ENCODE measurements at places on chromosomes 12 and 14.

DNA sequence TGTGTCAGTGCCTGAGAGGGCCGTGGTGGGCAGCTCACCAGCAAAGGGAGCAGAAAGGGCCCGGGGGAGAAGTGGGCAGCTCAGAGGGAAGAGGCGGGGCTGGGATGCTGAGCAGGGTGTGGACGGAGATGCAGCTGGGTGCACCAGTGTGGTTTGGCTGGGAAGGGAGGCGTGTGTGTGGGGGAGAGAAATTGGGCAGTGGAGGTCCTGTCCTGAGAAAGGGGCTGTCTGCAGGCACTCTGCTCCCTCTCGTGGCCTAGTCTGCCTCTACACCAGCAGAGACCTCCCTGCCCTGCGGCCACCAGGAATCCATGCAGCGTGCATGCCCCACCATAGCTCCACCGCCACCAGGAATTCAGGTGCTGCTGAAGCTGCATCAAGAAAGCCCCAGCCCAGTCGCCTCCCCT, 6.4 kb downstream of the TMEM121 start:
- no peak for DNase-seq

- no peak for DNase-seq
Observed at GRCh38 chr14:34501004-34501580, 38.4 kb downstream of the EAPP start.

- DNase-seq: no peak
Observed at GRCh38 chr14:75445236-75445635, 17.4 kb downstream of the JDP2 start.

- no peak for DNase-seq
Observed at GRCh38 chr12:1928439-1929121, 10.1 kb upstream of the CACNA2D4 start.

- no peak for DNase-seq
Observed at GRCh38 chr14:29320286-29320685, 553.7 kb downstream of the FOXG1 start.

DNA sequence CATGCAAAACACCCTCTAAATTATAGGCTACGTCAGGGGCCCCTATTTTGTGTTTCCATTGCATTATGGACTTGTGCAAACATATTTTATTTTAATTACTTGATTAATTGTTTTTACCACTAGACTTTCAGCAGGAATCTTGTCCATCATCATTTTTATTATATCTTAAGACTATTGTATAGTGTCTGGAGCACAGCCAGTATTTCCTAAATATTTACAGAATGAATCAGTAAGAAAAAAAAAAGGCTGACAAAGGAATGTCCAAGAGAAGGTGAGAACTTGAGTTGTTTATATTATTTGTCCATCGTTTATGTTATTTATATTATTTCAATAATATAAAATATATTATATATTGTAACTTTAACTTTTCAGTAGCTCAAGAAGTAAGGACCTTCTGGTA, 664.7 kb downstream of the SLC6A15 start:
- DNase-seq: no peak

DNA sequence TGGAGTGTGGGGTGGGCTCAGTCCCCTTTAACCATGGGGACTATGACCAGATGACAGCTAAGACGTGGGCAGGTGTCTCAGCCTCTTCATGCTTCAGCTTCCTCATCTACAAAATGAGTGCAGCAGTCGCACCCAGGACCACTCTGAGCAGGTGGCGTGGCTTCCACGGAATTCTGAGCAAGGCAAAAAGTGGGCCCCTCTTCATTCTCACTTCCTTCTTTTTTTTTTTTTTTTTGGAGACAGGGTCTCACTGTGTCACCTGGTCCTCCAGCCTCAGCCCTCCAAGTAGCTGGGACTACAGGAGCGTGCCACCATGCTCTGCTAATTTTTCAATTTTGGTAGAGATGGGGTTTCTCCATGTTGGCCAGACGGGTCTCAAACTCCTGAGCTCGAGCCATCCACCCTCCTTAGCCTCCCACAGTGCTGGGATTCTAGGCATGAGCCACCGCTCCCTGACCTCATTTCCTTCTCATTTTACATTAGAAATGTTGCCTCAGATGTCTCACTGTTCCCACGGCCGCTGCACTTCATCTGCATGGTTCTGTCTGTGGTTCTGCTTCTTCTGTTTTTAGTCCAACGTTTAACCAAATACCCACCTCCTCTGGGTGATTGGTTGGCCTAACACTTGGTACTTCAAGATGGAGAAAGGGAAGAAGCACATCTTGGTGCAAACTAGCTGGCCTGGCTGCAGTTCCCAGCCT, 41.3 kb upstream of the BCL7A start:
- DNase-seq: peak; percentile 28

DNA sequence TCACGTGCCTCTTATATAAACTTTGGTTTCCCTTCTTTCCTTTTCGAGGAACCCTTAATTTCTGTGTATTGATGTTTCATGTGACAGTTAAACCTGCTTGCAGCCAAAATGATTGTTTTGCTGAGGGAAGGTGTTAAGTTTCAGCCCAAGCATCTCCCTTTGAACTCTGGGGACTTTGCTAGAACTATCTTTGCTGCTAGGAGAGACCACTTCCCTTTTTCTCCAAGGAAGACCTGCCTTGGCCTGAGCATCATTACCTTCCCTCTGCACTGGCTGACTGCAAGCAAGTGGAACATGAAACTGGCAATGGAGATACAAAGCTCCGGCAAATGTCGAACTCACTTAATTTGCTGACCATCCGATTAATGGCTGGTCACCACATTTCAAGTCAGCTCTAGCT, 192.8 kb downstream of the GRIN2B start:
- no peak for DNase-seq

DNA sequence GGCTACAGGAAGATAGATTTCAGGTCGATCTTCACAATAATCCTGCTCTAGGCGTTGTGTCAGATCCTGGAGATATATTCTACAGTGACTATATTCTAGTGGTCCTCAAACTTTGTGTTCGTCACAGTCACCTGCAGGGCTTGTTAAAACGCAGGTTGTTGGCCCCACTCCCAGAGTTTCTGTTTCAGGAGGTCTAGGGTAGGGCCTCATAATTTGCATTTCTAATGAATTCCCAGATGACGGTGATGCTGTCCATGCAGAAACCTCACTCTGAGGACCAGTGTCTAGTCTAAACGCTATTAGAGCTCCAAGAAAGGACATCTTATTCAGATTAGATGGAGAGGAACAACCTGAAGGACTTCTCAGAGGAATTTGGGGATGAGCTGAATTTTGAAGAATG, 13.2 kb upstream of the SLC6A13 start:
- DNase-seq: no peak

DNA sequence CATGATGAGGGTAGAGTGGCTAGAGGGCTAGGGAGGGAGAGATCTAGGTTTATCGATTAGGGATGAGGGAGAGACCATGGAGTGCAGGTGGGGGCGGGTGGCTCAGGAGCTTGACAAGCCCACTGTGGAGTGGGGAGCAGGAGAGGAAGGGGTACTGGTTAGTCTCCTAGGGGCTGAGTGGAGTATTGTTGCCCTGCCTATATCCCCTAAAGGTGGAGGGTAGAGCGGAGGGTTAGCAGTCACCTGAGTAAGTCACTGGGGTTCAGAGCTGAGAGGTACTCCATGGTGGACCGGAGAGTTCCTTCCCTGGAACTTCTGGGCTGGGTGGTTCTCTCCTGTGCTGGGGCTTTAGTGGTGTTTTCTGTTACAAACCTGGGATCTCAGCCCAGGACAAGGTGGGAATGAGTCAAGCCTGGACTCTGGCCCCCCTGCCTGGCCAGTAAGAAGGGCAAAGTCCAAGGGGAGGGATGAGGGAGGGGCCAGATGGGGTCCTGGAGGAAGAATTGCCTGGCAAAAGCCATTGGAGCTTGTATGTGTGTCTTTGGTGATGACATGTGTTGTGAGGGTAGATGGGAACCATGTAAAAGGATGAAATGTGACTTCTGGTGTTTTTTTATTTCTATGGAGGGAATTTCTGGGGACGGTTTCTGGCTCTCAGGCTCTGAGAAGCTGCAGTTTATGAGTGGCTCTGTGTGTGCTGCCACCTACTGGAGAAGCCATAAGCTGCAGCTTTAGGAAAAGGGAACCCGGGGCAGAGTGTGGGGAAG, at the start of gene CIDEB:
TSS of gene CIDEB (minus strand) at position 403 of the 767 bp plus-strand sequence. CDS start at position 284, 119 bp downstream.
- peak; percentile 57 for DNase-seq

DNA sequence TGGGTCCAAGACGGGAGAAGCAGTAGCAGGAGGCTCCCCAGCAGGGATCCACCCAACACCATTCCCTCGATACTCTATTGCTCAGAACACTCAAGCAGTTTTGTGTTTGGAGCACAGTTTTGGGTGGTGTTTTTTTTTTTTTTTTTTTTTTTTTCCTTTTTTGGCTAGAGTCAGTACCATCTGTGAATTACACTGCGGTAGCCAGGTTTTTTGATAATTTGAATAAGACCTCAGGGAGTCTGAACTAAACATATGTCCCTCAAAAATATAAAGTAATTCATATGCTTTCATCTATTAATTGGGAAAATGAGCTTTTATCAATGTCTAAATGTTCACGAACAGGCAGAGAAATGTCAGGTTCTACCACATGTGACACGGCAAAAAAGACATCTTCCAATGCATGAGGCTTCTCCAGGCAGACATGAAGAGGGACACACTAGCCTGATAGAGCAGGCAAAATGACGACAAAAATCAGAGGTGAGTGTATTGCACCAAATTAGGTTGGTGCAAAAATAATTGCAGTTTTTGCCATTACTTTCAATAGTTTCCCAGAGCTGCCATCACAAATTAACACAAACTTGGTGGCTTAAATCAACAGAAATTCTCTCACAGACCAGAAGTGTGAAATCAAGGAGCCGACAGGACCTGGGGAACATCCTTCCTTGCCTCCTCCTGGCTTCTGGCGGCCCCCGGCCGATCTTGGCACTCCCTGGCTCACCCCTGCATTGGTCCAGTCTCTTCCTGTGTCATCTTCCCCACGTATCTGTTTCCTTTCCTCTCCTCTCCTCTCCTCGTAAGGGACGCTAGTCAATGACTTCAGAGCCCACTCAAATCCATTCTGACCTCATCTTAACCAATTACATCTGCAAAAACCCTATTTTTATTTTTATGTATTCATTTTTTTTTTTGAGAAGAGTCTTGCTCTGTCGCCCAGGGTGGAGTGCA, 33.9 kb downstream of the FOXN3 start:
- no peak for DNase-seq

DNA sequence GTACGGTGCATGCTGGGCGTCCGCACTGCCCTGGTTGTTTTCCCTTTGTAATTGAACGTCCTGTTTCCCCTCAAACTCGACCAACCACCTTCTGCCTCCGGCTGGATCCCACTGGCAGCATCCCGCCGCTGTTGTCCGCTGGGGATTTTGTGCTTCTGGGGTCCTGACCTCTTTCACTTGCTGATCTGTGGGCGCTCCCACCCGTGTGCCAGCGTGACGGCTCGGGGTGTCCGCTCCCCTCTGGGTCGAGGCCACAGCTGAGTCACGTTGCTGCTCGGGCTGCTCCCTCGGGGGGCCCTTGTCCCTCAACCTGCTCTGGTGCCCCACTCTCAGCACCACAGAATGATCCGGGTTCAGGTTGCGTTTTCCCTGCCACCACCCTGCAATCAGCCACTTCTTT, 8.0 kb downstream of the PGAM5 start:
- no peak for DNase-seq

- DNase-seq: no peak
Observed at GRCh38 chr14:96390965-96391292, 999 bp upstream of the AK7 start.

DNA sequence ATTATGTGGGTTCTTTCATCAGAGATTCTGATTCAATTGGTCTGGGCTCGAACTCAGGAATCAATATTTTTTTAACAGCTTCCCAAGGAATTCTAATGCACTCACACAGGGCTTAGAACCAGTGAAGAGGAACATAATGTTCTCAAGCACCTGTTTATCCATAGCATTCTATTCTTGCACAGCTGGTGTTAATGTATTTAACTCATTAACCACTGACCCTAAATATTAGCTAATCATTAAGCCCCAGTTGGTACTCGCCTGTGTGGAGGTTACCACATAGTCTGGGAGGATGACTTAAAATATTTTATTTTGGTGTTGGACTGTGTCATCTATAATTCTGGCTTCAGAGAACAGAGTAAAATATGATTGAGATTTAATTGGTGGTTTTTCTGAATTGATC, 45.3 kb downstream of the LRP6 start:
- no peak for DNase-seq

DNA sequence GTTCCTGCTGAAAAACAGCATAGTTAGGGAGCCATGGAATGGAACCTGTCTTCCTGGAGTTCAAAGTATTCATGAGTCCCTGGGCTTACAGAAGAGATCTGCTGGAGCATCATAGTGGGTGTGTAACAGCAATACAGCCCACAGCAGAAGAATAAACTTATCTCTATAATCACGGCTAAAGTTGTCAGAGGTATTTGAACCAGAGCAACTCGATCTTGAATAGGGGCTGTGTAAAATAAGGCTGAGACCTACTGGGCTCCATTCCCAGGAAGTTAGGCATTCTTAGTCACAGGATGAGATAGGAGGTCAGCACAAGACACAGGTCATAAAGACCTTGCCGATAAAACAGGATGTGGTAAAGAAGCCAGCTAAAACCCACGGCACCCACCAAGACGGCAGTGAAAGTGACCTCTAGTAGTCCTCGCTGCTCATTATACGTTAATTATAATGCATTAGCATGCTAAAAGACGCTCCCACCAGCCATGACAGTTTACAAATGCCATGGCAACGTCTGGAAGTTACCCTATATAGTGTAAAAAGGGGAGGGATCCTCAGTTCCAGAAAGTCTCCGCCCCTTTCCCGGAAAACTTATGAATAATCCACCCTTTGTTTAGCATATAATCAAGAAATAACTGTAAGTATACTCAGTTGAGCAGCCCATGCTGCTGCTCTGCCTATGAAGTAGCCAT, 223.4 kb downstream of the PCNX1 start:
- no peak for DNase-seq

- no peak for DNase-seq
Observed at GRCh38 chr14:58626431-58626831, 11.3 kb upstream of the DACT1 start.

- no peak for DNase-seq
Observed at GRCh38 chr12:1582709-1583050, 11.7 kb downstream of the FBXL14 start.

- DNase-seq: no peak
Observed at GRCh38 chr12:62888454-62889110, 46.4 kb downstream of the PPM1H start.

GRCh38 chr12:53074999-53075370, 4.2 kb downstream of the SPRYD3 start:
- DNase-seq: no peak

GRCh38 chr14:74975059-74975810, 19.8 kb upstream of the PGF start:
- DNase-seq: no peak

GRCh38 chr14:104582005-104582404, 2.4 kb downstream of the C14orf180 start:
- DNase-seq: no peak

GRCh38 chr12:65840793-65841670, 16.7 kb downstream of the HMGA2 start:
- no peak for DNase-seq

Measured in stimulated activated CD4-positive, alpha-beta T cell treated with anti-CD3 and anti-CD28 coated beads, Interleukin-1b, Interleukin-23, amount 100 ng/mL, for 48 hours (primary cell).